ENCODE measurements at places on chromosomes 4 and X. TPM values are rescaled to one million over a fixed set of nuclear protein-coding genes. Genes with fewer than 3 reads are reported as not detected.

ANK2 gene
- polyA plus RNA-seq = 26.1 TPM

VCX gene
- not detected for polyA plus RNA-seq

CENPI gene
- 0.55 TPM for polyA plus RNA-seq

TCEANC gene
- polyA plus RNA-seq = 1.2 TPM

TEX13B gene
- not detected for polyA plus RNA-seq

BTC gene
- 0.45 TPM for polyA plus RNA-seq

TMEM175 gene
- 33.2 TPM for polyA plus RNA-seq

SLC39A8 gene
- polyA plus RNA-seq = 7.0 TPM

KLKB1 gene
- 0.89 TPM for polyA plus RNA-seq

TBCK gene
- polyA plus RNA-seq = 6.4 TPM

GPRIN3 gene
- 0.88 TPM for polyA plus RNA-seq

XG gene
- 0.28 TPM for polyA plus RNA-seq

LONRF3 gene
- polyA plus RNA-seq = 6.8 TPM

H2BW2 gene
- not detected for polyA plus RNA-seq

DCAF4L1 gene
- polyA plus RNA-seq = 0.02 TPM

PAQR3 gene
- 2.0 TPM for polyA plus RNA-seq

PTCHD1 gene
- 0.03 TPM for polyA plus RNA-seq

TNMD gene
- polyA plus RNA-seq = 11.4 TPM

C4orf36 gene
- polyA plus RNA-seq = 3.4 TPM

ANXA10 gene
- polyA plus RNA-seq = 2.9 TPM

SAGE1 gene
- polyA plus RNA-seq = not detected

CLNK gene
- polyA plus RNA-seq = 0.05 TPM

FGF13 gene
- 11.1 TPM for polyA plus RNA-seq

PABPC4L gene
- 0.45 TPM for polyA plus RNA-seq

IDUA gene
- 13.7 TPM for polyA plus RNA-seq

PASD1 gene
- polyA plus RNA-seq = not detected

PARM1 gene
- polyA plus RNA-seq = 11.3 TPM

POF1B gene
- polyA plus RNA-seq = 0.22 TPM

TMEM154 gene
- 1.0 TPM for polyA plus RNA-seq

FRYL gene
- 9.8 TPM for polyA plus RNA-seq

STOX2 gene
- polyA plus RNA-seq = 2.6 TPM

SYP gene
- 6.8 TPM for polyA plus RNA-seq

ADAMTS3 gene
- polyA plus RNA-seq = 0.13 TPM

OFD1 gene
- 8.6 TPM for polyA plus RNA-seq

JCHAIN gene
- polyA plus RNA-seq = 7.6 TPM

UGT2B11 gene
- polyA plus RNA-seq = not detected

NMU gene
- not detected for polyA plus RNA-seq

FAM241A gene
- 11.5 TPM for polyA plus RNA-seq

PRR32 gene
- not detected for polyA plus RNA-seq

PF4V1 gene
- not detected for polyA plus RNA-seq

EDA gene
- polyA plus RNA-seq = 4.2 TPM

GSX2 gene
- not detected for polyA plus RNA-seq

SYTL5 gene
- polyA plus RNA-seq = not detected

SLC4A4 gene
- 1.8 TPM for polyA plus RNA-seq

DCAF8L2 gene
- not detected for polyA plus RNA-seq

HTRA3 gene
- 5.8 TPM for polyA plus RNA-seq

NPY5R gene
- polyA plus RNA-seq = 0.12 TPM

F9 gene
- polyA plus RNA-seq = not detected

MCF2 gene
- not detected for polyA plus RNA-seq

PRRG1 gene
- polyA plus RNA-seq = 5.4 TPM

BTK gene
- polyA plus RNA-seq = 3.0 TPM

CBLL2 gene
- not detected for polyA plus RNA-seq

IGSF1 gene
- not detected for polyA plus RNA-seq

NIPAL1 gene
- 0.77 TPM for polyA plus RNA-seq

GLOD5 gene
- not detected for polyA plus RNA-seq

MAGEA11 gene
- polyA plus RNA-seq = not detected

NALF2 gene
- polyA plus RNA-seq = 0.11 TPM

ABCG2 gene
- polyA plus RNA-seq = 0.89 TPM

C1QTNF7 gene
- polyA plus RNA-seq = 5.8 TPM
